Natural killer cell treated with Interleukin-12 subunit alpha and Interleukin-12 subunit beta and Interleukin-15 and Interleukin-18, amount 100 ng/mL, for 72 hours (primary cell): ENCODE measurements at places on chromosomes 1 and 21.

DNA sequence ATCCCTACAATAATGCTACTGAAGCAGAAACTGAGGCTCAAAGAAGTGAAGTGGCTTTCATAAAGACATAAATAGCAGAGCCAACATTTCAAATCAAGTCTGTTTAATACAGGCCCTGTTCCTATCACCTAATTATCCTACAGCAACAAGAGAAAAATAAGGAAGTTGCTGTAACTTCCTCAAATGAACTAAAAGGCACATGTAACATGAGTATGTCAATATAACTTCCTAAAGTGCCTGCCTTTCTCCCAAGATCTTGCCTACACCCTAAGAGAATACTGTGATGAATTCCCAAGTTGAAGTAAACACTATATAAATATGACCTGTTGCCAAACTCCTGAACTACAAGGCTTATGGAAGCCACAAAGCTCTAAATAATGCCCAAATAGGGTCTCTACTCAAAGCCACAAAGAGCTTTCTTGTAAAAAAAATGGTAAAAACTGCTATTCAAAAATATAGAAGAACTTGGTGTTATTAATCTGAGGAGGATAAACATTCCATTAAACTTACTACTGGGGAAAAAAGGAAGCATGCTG, 8.6 kb downstream of the BEND5 start:
- no peak for DNase-seq

GRCh38 chr1:56377431-56377830, 201.9 kb downstream of the PLPP3 start:
- DNase-seq, result no peak

- DNase-seq, result no peak
These were observed 32.9 kb downstream of the DUSP10 start for GRCh38 chr1:221708987-221709386.

DNA sequence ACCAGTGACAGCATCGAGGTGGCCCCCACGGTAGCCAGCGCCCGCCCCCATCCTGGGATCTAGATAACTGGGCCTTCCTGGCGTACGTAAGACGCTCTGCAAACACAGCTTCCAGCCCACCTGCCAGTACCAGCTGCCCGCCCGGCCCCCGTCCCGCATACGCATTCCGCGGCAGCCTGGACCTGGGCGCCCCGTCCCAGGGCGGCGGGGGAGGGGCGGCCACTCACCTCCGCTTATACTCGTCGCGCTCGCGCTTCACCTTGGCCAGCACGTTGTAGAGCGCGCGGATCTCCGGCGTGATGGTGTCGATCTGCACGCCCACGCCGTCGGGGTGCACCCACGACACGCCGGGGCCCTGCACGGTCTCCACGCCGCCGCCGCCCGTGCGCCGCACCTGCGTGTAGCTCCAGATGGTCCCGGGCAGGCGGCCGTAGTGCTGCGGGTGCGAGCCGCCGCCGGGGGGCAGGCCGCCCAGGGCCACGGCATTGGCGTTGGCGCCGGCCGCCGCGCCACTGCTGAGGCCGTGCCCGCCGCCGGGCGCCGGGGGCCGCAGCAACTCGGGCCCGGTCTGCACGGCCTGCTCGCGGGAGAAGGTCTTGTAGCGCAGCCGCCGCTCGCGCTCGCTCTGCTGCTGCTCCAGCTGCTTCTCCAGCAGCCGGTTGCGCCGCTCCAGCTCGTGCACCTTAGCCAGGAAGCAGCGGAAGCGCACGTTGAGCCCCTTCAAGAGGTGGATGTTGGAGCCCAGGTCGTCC, 859 bp downstream of the IFFO2 start:
- DNase-seq, result no peak

DNA sequence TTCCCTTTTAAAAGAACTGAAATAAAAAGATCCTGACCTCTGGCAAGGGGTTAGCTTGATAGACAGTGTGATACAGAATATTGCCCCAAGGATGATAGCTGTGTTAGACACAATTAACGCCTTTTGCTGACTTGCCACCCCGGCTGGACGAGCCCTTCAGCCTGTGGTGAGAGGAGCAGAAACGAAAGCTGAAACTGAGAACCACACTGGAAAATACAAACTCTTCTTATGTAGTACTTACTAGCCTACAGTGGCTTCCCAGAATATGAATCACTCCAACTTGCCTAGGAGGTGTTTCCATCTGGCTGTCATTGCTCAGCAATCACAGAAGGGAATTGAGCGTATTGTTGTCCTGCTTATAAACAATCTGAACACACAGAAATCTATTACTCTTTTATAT, 22.9 kb downstream of the SAMSN1 start:
- peak; percentile 89 for DNase-seq
